ENCODE measurements at places on chromosomes 2 and 18. TPM values are rescaled to one million over a fixed set of nuclear protein-coding genes. Genes with fewer than 3 reads are reported as not detected.

RAB6C gene
- not detected for polyA plus RNA-seq

CELF4 gene
- polyA plus RNA-seq = 0.07 TPM

LYG2 gene
- polyA plus RNA-seq = not detected

OR6B2 gene
- not detected for polyA plus RNA-seq

GBX2 gene
- not detected for polyA plus RNA-seq

Measured in adipose tissue (tissue), 3 donors.